WTC11 (cell line): ENCODE measurements at places on chromosomes 7 and 10. TPM values are rescaled to one million over a fixed set of nuclear protein-coding genes. Genes with fewer than 3 reads are reported as not detected.

- H3K27ac ChIP-seq: 0 out of 2 replicates have a peak overlapping the region, but pooled peaks have one; percentile 19
- peaks cover 4% of the 10 kb centered on the region for H3K36me3 ChIP-seq
- H3K4me3 ChIP-seq: no peak overlapping the region
- no peaks in the 10 kb centered on the region for H3K27me3 ChIP-seq
- DNase-seq: no peak
- peaks cover 19% of the 10 kb centered on the region for H3K4me1 ChIP-seq
Observed at GRCh38 chr7:51035716-51036115, 253.0 kb upstream of the GRB10 start.

GRCh38 chr7:118080947-118081346, 103.0 kb upstream of the LSM8 start:
- H3K36me3 ChIP-seq: no peaks in the 10 kb centered on the region
- DNase-seq: peak; percentile 17
- no peaks in the 10 kb centered on the region for H3K27me3 ChIP-seq
- no peak overlapping the region for H3K4me3 ChIP-seq
- H3K27ac ChIP-seq: no peak overlapping the region

GRCh38 chr7:77393261-77393660, 22.9 kb downstream of the GSAP start:
- H3K27ac ChIP-seq: no peak overlapping the region
- no peaks in the 10 kb centered on the region for H3K27me3 ChIP-seq
- peaks cover 25% of the 10 kb centered on the region for H3K4me1 ChIP-seq
- no peak overlapping the region for H3K4me3 ChIP-seq

The RADIL gene
- 8.6 to 12.1 TPM (median 11.1 TPM) in 3 replicates for total RNA-seq

DNA sequence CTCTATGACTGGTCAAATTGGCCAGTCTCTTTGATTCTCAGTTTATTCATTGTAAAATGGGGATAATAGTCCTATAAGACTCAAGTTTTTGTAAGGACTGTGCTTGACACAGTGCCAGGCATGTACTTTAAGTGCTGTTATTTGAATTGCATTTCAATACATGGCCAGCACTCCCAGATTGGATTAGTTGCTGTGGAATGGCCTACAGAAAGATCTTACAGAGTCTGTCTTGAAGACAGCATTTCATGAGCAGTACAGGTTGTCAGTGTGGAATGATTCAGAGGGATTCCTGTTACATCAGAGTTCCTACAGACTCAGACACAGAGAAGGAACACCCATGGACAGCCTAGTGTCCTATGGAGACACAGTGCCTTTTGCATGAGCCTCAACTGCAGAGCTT, 238.1 kb upstream of the BMPER start:
- no peaks in the 10 kb centered on the region for H3K27me3 ChIP-seq
- no peak for DNase-seq
- no peak overlapping the region for H3K27ac ChIP-seq
- H3K36me3 ChIP-seq: no peaks in the 10 kb centered on the region

The OSBPL3 gene
- 16.0 to 20.2 TPM (median 17.1 TPM) in 3 replicates for total RNA-seq

The ADCY1 gene
- 25.6 to 29.0 TPM (median 26.4 TPM) in 3 replicates for total RNA-seq

- H3K4me1 ChIP-seq: peaks cover 40% of the 10 kb centered on the region
- no peak overlapping the region for H3K27ac ChIP-seq
- peaks cover 7% of the 10 kb centered on the region; the same call in 1 of the 2 replicates for H3K36me3 ChIP-seq
- no peak overlapping the region for H3K4me3 ChIP-seq
- no peaks in the 10 kb centered on the region for H3K27me3 ChIP-seq
Observed at GRCh38 chr7:71630516-71630915, 498.6 kb downstream of the GALNT17 start.

The DLX5 gene
- total RNA-seq: not detected in 3 replicates

The LIPN gene
- total RNA-seq: not detected in 3 replicates
